ENCODE measurements at places on chromosomes 6 and 20.

GRCh38 chr6:84867521-84867920 is 103.1 kb upstream of the TBX18 start:
- no peak for DNase-seq

DNA sequence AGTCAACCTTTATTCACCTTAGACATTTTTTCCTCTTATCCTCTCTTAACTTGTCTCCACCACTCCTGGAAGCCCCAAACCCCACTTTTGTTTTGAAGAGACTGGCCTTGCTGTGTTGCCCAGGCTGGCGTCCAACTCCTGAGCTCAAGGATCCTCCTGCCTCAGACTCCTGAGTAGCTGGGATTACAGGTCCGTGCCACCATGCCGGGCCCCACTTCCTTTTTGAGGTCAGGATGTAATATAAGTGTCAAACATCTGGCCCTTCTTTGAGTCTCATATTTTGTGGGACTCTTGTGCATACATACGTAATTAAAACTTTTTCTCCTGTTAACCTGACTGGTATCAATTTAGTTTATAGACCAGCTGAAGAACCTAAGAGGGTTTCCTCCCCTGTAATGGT is 1.4 kb upstream of the CDK19 start:
- DNase-seq = no peak

- no peak for DNase-seq
Observed at GRCh38 chr6:155130161-155130853, 133.5 kb upstream of the CLDN20 start.

DNA sequence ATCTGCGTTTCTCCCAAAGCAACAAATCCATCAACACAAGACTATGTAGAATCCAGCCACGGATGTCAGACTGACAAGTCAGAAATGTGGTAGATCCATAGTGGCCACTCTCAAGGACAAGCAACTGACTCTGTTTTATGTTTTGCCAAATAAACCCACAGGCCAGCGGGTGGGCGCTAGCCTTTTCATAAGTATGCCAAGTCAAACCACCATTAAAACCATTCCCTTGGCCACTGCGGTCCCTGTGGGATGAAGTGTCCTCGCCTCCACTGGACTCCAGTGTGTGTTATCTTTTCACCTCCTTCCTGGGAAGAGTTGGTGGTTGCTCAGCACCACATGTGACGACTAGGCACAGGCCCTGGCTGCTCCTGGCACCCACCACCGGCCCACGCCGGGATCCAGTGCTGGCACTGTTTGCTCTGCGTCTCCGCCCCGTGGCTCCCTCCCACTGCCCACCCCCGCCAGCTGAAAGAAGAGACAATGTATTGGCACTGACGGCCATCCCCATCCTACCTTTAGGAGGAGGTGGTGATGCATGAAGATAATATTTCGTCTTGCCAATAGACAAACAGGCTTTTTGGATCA is 103.4 kb downstream of the FOXC1 start:
- no peak for DNase-seq

DNA sequence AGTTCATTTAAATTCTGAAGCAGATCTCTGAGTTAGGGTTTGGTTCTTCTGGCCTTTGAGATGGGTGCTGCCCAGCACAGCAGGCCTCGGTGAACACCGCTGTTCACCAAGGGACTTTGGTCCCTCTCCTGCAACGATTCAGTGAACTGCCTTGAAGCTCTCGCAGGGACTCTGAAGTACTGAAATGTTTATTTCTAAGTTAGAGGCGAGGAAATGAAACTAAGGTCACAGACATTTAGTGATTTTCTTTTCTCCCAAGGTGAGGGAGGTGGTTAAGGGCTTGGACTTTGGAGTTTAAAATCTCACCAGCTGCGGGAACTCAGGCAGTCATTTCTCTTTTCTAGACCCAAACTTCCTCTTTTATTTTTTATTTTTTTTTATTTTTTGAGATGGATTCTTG is 26.2 kb downstream of the E2F3 start:
- DNase-seq = no peak

GRCh38 chr20:37240337-37241067 is 21.1 kb downstream of the GHRH start:
- no peak for DNase-seq

GRCh38 chr20:33796907-33797544 is 14.1 kb upstream of the CHMP4B start:
- DNase-seq = no peak

DNA sequence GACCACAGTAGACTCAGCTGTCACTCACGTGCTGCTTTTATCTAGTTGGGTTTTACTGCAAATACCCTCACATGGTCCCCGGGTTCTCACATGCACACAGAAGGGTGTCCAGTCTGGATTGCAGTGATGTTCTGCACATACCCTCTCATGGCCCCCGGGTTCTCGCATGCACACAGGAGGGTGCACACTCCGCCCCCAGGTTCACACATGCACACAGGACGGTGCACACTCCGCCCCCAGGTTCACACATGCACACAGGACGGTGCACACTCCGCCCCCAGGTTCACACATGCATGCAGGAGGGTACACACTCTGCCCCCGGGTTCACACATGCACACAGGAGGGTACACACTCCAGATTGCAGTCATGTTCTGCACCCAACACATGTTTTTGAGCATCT is 224.3 kb downstream of the ERMARD start:
- no peak for DNase-seq

DNA sequence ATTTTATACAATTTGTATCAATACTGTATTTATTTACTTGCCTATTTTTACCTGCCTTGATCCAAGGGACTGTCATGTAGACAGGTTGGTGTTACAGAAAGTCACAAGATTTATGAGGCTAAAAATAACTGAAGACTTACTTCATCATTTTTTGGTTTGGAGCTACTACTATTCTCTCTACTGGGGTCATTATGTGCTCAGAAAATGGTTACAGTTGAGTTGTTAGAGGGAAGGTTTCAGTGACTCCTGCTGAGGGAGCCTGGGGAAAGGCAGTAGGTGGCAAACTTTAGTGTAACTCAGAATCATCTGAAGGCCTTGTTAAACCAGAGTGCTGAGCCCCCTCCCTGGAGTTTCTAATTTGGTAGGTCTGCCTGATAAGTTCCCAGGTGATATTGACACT is 118.8 kb downstream of the TINAG start:
- no peak for DNase-seq

DNA sequence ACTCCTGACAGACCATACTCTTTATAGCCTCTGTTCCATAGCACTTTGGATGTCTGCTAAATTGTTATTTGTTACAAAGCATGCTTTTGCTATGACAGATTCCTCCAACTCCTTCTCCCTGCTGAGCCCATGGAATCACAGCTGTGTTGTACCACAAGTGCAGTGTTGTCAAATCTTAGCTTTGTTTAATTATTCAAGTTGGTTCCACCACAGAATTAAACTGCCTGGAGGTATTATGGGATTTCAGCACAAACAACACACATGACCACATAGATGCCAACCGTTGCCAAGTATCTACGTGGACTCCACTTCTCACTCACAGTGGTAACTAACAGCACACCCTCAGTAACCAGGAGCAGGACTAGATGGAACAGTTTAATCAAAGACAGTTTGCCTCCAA is 32.7 kb upstream of the MARCKS start:
- DNase-seq = no peak

Data from T-helper 1 cell (primary cell).